ENCODE measurements at places on chromosomes 7 and 10.
A peak's percentile ranks its signal among the peaks of the same experiment; 100 is the strongest.

DNA sequence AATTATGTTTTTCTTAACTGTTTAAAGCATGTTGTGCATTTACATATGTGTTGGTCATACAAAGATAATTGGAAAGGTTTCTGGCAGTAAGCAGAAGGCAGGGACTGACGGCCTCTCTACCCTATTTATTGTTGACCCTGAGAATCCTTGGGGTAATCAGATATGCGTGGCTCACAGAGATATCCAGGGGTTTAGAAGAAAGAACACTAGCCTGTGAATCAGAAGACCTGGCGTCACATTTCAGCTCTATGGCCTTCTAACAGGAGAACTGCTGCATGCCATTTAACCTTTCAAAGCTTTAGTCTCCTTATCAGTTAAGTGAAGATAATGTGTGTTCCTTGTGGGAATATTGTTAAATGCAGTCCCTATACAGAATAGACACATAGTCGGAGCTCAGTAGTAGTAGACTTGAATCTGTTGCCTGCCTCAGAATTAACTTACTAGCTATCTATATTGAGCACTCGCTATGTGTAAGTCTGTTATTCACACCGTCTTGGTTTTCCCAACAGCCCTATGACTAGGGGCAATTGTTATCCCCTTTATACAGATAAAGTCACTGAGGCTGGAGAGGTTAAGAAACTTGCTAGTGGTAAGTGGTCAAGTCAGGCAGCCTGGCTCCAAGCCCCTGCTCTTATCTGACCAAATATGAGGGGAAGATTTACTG is 129.6 kb upstream of the ANKRD1 start:
- no peaks in the 10 kb centered on the region for H3K4me1 ChIP-seq
- H3K4me3 ChIP-seq: no peak overlapping the region
- DNase-seq: no peak
- no peak overlapping the region for H3K27ac ChIP-seq
- H3K36me3 ChIP-seq: no peaks in the 10 kb centered on the region

DNA sequence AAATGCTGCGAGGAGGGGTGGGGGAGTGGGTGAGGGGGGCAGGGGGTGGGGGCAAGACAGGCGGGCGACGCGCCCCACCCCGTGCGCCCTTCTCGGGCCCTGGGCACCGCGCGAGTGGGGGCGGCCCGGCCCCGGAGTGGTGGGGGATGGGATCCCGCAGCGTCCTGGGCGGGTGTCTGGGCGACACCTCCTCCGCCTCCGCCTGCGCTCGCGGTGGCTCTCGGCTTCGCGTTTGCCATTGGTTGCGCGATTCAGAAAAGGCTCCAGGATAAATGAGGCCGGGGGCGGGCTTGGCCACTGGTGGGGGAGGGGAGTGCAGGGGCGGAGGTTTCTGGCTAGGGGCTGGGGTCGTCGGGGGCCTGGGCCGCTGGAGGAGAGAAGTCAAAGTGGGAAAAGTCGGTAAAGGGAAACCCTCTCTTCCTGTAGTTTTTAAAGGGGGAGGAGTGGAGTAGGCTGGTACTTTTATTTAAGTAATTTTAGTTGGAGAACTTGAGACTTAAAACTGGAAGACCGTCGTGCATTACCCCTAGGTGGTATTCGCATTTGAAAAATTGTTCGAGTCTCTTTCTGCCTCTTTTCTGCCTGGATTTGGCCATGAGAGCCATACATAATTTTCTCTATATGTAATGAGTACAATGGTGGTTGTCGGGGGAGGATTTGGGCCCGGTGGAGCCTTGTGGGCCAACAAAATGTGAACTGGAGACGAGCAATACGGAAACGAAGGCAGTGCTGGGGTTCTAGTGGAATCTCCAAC is 992 bp upstream of the IGF2BP3 start:
- H3K36me3 ChIP-seq: no peaks in the 10 kb centered on the region
- H3K27ac ChIP-seq: peak overlapping the region; percentile 77
- no peaks in the 10 kb centered on the region for H3K27me3 ChIP-seq
- DNase-seq: peak; percentile 68

DNA sequence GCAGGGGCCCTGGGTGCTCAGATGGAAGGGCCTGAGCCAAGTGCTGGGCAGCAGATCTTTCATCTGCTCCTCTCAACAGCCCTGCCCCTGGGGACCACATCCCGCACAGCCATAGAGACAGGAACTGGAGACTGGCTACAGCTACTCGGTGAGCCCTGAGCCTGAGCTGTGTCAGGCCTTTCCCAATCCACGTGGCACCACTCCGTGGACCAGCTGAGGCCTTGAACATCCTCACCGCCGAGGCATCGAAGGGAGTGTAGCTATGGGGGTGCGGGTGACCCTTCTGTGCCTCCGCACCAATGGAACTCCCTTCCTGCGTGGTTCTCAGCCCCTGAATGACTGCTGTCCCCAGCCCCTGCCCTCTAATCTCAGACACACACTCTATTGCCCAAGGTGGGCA is 362.7 kb upstream of the SHH start:
- no peaks in the 10 kb centered on the region for H3K36me3 ChIP-seq
- H3K27me3 ChIP-seq: no peaks in the 10 kb centered on the region
- H3K4me1 ChIP-seq: no peaks in the 10 kb centered on the region

DNA sequence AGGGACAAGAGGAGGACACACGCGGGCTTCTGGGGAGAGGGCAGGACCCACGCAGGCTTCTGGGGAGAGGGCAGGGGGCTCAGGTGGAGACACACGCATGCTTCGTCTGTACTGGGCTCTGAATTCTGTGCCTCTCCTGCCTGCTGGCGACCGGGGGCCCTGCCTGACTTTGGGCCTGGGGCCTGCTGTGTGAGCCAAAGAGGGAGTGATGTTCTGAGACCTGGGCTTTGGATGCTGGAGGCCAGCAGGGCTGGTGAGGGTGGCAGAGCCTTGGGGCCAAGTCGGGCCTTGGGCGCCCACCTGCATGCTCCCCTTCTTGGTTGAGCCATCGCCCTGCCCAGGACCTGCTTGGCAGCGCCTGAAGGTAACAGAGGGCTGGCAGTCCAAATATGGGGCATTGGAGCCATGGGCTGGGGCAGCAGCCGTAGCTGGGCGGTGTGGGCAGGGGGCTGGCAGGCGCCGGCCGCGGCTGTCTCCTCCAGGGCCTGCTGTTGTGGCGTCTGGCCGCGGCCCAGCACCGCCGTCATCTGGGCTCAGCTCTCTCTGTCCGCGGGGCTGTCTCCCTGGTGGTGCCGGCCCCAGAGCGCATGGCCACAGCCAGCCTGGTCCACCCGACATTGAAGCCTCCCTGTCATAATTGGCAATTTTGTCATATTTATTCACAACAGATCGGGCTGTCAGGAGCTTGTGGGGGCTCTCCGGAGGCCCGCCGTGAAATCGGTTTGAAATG is 78.9 kb downstream of the UNCX start:
- no peak overlapping the region for H3K4me3 ChIP-seq
- H3K4me1 ChIP-seq: no peaks in the 10 kb centered on the region
- H3K27me3 ChIP-seq: peaks cover 18% of the 10 kb centered on the region

GRCh38 chr7:92798517-92799249 is 37.7 kb downstream of the CDK6 start:
- no peak overlapping the region for H3K4me3 ChIP-seq
- no peaks in the 10 kb centered on the region for H3K27me3 ChIP-seq
- no peak for DNase-seq
- no peak overlapping the region for H3K27ac ChIP-seq
- peaks cover 25% of the 10 kb centered on the region for H3K4me1 ChIP-seq

- H3K36me3 ChIP-seq: no peaks in the 10 kb centered on the region
- no peak overlapping the region for H3K27ac ChIP-seq
- H3K27me3 ChIP-seq: no peaks in the 10 kb centered on the region
- no peak for DNase-seq
Observed at GRCh38 chr7:8628656-8629055, 195.2 kb downstream of the NXPH1 start.

DNA sequence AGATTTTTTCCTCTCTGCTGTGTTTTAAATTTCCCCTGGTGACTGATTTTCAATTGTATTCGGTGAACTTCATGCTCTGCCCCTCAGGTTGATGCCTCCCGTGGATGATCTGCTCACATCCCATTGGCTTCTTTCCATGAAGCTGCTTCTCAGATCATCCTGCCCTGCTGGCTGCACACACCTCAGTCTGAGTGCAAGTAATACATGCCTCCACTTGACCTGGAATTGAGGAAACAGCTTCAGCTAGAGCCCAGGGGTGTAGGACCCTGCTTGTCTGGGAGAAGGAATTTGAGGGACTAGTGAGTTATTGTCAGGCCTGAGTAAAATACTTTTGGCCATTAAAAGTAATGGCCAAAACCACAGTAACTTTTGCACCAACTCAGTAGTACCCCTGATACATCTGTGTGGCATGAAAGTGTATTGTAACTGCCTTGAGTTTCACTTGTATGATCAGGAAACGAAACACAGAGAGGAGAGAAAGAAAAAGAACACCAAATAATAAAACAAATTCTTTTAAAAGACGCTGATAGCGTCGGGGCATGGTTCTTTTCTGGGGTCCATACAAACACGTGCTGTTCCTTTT is 49.4 kb downstream of the SPAM1 start:
- no peaks in the 10 kb centered on the region for H3K27me3 ChIP-seq
- no peak for DNase-seq
- H3K36me3 ChIP-seq: no peaks in the 10 kb centered on the region
- H3K4me3 ChIP-seq: no peak overlapping the region
- no peaks in the 10 kb centered on the region for H3K4me1 ChIP-seq

DNA sequence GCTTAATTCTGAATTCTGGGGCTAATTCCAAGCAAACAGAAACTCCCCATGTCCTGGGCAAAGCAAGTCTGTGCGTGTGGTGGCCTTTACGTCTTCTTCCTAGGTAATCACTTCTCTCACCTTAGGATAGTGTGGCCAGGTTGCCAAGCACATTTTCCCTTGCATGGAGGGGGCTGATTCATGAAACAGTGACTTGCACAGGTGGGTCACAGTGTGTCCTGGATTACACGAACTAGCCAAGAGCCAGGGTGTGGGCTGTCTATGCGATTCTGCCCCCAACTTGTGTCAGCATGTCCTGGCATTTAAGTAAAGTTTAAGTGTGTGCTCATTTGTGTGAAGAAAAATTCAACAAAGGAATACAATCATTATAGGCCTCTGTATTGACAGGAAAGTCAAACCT is 18.5 kb upstream of the SEM1 start:
- no peak for DNase-seq
- H3K27ac ChIP-seq: no peak overlapping the region
- H3K4me1 ChIP-seq: no peaks in the 10 kb centered on the region
- no peaks in the 10 kb centered on the region for H3K36me3 ChIP-seq
- no peaks in the 10 kb centered on the region for H3K27me3 ChIP-seq
- no peak overlapping the region for H3K4me3 ChIP-seq

DNA sequence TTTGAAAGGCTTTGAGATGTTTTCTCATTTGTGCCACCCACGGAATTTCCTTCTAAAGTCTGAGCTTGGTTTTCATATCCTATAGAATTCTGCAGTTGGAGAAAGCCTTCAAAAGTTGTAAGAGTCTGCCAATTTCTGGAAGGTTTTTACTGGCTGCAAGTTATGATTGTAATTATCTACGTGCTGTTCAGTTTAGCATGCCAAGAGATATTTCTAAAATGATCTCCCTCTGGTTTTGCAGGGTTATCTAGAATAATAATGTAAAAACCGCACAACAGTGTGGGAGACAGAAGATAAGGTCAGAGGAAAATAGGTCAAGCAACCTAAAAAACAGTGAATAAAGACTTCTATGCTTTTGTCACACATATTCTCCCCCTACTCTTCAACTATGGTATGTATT is 69.3 kb downstream of the MTERF1 start:
- no peak overlapping the region for H3K4me3 ChIP-seq
- no peak overlapping the region for H3K27ac ChIP-seq
- no peaks in the 10 kb centered on the region for H3K27me3 ChIP-seq
- H3K4me1 ChIP-seq: no peaks in the 10 kb centered on the region

DNA sequence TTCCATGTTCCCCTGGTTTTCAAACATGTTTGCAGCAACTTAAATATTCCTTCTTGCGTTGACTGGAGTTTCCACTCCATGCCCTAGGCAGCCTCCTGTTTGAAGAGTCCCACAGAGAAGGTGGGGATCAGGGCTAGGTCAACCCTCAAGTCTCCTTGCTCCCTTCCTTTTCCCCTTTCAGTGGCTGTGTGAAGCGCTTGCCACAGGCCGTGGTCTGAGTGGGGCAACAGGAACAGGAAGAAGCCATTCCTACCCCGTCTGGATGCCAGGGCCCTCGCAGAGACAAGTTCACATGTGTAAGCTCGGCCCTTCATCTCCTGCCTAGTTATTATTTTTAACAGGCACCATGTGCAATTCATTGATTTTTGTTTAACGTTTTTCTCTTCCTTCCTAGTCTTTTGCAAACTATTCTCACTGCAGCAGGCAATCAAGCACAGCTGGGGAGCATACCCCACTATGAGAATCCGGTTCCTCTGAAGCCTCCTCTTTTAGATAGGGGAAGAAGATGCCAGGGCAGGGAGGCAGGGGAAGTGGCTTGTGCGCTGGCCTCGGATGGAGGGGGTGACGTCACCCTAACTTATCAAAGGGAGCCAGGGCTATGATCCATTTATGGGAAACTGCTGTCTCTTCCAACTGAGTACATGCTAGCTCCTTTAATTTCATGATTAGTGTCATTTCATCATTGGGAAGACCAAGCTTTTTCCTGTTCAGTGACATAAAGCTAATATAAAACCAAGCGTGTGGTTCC is 64.2 kb downstream of the PRLHR start:
- no peaks in the 10 kb centered on the region for H3K27me3 ChIP-seq
- H3K4me3 ChIP-seq: no peak overlapping the region
- DNase-seq: no peak
- no peaks in the 10 kb centered on the region for H3K4me1 ChIP-seq
- no peak overlapping the region for H3K27ac ChIP-seq

GRCh38 chr10:11298116-11298515 is 280.4 kb downstream of the CELF2 start:
- H3K36me3 ChIP-seq: no peaks in the 10 kb centered on the region
- no peak for DNase-seq
- H3K4me1 ChIP-seq: no peaks in the 10 kb centered on the region
- H3K27me3 ChIP-seq: no peaks in the 10 kb centered on the region

DNA sequence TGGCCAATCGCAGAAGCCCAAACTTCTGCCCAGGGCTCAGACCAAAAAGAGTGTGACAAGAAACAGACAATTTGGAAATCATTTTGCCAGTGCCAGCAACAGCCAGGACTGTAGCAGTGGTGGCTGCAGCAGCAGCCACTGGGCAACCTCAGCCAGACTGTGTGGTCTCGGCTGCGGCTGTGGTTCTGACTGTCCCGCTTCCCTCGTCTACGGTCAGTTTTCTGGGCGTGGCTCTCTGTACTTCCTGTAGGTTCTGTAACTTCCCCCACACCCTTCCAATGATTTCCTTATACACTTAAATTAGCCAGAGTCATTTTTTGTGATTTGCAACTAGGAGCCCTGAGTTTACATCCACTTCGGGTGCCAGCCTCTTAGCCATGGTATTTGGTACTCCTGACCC is 39.9 kb downstream of the CYTH3 start:
- H3K36me3 ChIP-seq: no peaks in the 10 kb centered on the region
- DNase-seq: no peak
- no peak overlapping the region for H3K4me3 ChIP-seq
- H3K27ac ChIP-seq: no peak overlapping the region
- H3K4me1 ChIP-seq: peaks cover 19% of the 10 kb centered on the region

DNA sequence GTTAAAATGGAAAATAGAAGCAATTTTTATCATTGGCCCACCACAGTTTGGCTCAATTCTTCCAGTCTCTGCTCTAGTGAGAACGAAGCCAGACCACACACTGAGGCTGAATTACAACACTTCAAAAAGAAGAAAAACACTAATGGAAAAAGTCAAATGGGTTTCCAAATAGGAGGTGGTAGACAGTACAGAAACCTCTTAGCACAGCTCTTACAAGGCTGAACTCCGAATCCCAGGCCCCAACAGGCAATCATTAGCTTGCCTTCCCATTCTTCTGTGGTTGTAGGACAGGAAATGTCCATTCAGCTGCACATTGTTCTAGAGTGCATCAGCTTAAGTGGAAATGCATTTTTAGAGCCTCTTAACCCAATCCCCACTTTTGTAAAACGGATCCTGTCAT is 115.1 kb upstream of the MEOX2 start:
- H3K4me1 ChIP-seq: peaks cover 2% of the 10 kb centered on the region
- H3K27me3 ChIP-seq: no peaks in the 10 kb centered on the region
- peak; percentile 49 for DNase-seq
- H3K27ac ChIP-seq: no peak overlapping the region
- H3K4me3 ChIP-seq: no peak overlapping the region

All from IMR-90 (cell line).